ENCODE measurements at places on chromosomes 7 and 10.

DNA sequence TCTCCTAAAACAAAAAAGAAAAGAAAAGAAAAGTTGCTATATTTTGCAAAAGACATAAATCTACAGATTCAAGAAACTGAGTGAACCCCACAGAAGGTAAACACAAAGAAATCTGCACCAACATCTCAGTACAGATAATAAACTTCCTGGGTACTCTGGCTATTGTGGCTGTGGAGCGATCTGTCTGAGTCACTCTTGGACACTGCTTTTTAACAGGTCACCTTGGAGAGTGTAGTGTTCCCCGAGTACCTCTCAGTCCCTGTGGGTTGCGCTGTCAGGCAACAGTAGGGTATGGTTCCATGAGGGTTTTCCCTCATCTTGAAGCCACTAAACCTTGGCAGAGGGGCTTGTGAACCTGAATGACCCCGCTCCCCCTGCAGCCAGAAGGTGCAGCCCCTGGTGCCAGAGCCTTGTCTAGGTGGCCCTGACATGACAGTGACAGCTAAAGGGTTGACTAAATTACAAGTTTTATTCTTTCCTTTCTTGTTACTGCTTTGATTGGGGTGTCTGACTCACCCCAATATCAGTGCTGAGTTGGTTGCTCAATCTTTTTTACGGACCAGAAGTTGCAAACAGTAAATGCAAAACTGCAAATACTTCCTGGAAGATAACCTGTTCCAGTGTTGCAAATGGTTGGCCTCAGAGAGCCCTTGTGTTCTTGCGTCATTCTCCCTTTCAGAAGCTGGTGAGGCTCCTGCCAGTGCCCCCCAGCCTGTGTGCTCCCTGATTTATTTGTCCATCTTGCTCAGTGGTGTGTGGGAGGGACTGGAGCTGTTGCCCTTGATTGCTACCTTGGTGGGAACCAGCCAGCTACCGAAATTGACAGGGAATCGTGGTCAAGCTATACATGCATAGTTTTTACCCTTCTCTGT, 30.6 kb downstream of the POR start:
- DNase-seq, result peak; percentile 61

DNA sequence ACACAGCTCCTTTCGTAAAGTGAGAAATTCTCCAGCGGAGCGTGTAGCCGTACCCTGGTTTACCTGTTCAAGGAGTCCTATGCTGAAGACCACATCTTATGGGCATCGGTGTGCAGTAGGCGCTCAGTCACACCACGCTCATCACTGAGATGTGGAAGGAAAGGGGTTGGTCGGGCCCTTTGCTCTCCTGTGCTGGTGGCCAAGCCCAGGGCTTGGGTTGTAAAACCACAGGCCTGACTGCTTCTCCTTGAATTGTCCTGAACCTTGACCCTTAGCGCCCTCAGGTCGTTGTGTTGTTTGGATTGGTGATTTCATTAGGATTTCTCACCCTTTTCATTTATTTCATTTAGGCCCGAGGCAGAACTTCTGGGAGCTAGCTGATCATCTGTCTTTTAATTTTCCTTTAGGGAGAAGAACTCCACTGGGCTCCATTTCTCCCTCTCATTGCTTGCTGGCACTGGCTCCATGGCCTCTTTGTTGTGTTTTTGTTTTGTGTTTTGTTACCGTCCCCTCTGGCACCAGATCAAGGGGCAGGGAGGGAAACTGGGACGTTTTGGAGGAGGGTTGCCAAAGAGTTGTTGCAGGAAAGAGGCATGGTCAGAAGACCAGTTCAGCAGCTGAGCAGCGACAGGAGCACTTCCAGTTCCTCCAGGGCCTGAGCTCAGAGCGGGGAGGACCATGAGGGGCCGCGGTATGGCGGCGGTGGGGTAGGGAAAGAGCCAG, 511.4 kb upstream of the GALNT17 start:
- no peak for DNase-seq

GRCh38 chr7:15854841-15855524, 168.5 kb upstream of the MEOX2 start:
- DNase-seq, result no peak

DNA sequence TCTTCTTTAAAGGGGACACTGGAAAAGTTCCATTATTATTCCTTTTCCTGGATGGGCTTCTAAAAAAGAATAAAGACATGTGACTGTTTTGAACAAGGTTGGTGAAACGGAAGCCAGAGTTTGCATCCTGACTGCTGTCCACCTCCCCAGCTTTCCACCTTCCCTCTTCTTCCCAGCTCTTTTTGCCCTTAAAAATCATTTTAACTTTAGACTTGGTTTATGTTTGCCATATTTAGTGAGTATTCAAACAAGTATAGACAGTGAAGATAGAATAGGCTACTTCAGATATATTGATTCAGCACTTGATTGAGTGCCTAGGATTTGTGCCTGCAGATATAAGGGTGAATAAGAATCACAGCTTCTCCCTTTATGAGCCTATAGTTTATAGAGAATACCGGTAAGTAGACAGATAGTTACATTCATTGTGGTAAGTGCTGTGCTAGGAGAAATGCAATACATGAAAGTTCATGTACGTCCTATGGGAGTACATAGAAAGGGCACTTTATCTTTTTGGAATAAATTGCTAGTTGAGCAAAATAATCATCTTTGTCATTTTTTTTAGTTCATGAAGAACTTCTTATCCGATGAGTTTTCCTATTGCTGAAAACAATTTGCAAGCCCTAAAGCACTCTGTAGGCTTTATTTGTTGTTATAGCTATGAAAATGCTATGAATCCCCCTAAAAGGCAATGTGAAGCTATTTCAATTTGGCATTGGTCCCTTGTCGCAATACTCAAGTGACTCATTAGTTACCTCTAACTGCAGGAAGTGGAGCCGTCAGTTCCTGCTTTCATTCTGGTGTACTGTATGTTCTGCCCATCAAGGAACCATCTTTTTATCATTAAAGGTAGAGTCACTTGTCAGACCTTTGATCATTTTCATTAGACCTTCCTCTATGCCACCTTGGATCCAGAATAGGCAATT, 57.2 kb upstream of the STRIP2 start:
- DNase-seq, result no peak

GRCh38 chr7:55078465-55079372, 59.9 kb downstream of the EGFR start:
- DNase-seq, result no peak

DNA sequence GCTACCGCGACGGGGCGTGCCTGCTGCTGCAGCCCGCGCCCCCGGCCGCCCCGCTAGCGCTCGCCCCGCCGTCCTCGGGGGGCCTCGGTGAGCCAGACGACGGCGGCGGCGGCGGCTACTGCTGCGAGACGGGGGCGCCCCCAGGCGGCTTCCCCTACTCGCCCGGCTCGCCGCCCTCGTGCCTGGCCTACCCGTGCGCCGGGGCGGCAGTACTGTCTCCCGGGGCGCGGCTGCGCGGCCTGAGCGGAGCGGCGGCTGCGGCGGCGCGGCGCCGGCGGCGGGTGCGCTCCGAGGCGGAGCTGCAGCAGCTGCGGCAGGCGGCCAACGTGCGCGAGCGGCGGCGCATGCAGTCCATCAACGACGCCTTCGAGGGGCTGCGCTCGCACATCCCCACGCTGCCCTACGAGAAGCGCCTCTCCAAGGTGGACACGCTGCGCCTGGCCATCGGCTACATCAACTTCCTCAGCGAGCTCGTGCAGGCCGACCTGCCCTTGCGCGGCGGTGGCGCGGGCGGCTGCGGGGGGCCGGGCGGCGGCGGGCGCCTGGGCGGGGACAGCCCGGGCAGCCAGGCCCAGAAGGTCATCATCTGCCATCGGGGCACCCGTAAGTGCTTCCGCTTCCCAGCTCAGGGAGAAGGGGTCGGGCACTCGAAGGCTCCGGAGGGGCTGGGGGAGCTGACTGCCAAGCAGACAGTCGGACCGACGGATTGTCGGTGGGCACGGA, 761 bp downstream of the PTF1A start:
- peak; percentile 45 for DNase-seq

DNA sequence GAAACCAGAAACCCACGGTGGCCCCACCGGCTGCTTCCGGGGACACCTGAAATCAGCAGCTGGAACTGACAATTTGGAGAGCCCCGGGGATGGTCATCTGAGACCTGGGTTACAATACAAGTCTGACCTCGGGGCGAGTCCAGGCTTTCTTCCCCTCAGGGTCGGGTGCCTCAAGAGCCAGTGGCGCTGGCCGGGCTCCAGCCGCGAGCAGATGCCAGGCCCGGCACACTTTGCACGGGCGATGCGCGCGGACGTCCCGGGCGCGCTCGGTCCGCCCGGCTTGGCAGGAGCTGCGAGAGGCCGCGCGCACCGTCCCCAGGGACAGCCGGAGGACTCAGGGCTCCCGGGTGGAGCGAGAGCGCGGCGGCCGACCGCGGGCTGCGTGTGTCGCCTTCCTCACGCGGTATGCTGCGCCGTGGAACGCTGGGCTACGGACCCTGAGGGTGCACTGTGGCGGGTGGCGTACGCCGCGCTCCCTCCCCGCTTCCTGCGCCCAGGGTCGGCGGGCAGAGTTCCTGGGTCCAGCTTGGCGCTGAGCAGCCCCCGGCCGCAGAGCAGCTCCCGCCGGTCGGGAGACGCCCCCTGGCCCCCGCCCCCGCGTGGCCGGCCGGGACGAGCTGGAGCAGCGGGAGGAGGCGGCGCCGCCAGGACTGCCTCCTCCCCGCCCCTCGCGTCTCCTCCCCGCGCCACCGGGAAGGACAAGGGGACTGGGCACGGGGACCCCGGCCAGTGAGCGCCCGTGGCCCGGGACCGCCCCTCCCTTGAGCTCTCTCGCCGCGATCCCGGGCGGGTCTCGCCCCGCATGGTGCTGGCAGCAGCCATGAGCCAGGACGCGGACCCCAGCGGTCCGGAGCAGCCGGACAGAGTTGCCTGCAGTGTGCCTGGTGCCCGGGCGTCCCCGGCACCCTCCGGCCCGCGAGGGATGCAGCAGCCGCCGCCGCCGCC, at the start of gene RBM20:
TSS of gene RBM20 (plus strand) at position 684 of the 945 bp plus-strand sequence. CDS start at position 803, 119 bp downstream.
- peak; percentile 34 for DNase-seq

DNA sequence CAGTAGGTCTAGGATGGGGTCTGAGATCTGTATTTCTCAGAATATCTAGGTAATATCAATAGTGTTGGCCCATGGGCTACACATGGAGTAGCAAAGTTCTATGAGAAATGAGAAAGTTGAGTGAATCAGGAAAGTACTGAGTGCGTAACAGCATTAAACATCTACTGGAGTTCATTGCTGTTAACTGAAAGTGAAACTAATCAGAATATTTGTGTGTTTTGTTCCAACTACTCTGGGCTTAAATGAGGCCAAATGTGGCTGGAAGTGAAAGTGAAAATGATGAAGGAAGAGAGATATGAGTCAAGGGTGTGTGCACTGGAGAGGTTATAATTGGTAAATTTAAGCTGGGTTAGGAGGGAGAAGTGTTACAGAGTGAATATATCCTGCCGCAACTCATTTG, 46.5 kb downstream of the TMEM106B start:
- DNase-seq, result peak; percentile 19

DNA sequence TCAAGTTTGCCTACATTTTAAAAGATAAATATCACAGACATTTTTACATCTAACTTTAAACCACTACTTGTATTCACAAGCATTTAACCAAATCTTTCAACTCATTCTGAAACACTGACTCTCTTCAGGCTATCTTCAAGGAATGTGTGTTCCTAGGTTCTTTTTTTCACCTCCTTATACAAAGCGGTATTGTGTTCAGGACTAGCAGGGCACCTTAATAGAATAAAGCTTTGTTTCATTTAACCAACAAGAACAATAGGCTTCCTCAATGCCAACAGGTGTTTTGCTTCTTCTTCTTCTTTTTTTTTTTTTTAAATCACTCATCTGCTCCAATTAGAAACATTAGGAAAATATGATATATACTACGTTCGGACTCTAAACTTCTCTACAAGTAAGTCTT, 212.9 kb upstream of the SEMA3E start:
- no peak for DNase-seq

GRCh38 chr10:785861-786214, 96.4 kb upstream of the DIP2C start:
- DNase-seq, result no peak

- no peak for DNase-seq
Measured at GRCh38 chr7:65892161-65892560, 19.3 kb downstream of the VKORC1L1 start.

- no peak for DNase-seq
Measured at GRCh38 chr10:35440016-35440415, 103.7 kb downstream of the CCNY start.

DNA sequence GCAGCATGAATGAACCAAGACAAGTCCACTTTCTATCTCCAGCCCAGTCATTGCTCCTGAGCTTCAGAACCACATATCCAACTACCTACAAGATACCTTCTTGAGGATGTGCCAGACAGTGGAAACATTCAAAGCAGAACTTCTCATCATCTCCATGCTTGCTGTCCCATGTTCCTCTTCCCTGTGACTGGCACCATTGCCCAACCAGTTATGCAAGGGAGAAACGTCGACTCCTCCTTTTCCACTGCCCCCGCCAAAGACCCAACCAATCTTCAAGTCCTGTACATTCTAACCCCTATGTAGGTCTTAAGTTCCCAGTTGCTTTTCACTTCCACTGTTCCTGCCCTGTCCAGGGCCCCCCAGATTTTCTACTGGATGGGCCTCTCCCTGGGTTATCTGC, 225.7 kb downstream of the RPS24 start:
- no peak for DNase-seq

GRCh38 chr7:102069931-102070629, 216.6 kb upstream of the SH2B2 start:
- DNase-seq, result no peak

- peak; percentile 40 for DNase-seq
Measured at GRCh38 chr7:98613601-98614425, 3.3 kb upstream of the NPTX2 start.

- DNase-seq, result no peak
Measured at GRCh38 chr10:79372871-79373270, 25.6 kb downstream of the PPIF start.

DNA sequence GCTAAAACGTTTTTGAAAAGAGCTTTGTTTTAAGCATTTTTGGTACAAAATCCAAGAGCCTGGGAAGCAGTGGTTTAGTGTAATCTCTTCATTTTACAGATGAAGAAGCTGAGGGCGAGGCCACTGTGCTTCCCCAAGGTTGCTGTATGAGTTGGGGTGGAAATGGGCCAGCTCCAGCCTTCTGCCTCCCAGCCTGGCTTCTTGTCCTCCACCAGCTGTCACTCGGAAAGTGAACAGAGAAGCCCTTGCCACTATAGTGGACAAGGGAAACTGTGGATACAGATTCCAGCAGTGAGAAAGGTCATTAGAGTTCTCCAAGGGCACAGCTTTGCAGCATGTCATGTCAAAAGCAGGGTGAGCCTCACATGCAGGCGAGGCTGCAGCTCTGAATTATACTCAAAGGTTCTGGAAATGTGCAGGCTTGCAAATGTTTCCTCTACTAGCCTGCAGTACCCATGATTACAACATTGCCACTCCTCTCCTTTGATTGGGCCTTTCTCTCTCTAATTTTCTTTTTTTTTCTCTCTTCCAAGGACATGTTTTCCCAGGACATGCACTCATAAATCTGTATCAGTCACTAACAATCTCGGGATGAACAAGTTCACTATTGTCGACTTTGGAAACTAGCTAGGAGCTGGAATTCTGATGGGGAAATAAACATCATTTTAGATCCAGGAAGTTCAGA, 33.0 kb downstream of the BAMBI start:
- DNase-seq, result no peak

DNA sequence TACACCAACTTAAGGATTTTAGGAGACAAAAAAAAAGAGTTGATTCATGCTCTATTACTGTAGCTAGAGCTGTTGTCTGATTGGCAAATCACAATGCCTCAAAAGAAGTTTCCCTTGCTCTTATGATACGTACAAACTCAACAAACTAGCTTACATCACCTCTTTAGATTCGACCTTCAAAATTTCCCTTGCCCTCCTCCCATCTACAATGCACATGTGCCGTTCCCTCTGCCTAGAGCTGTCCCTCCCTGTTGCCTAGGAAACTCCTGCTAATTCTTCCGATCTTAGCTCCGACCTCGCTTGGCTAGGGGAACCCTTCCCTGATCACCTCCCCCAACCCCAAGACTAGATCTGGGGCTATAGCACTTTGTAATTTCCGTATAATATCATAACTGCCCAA, 55.4 kb downstream of the MAP3K8 start:
- DNase-seq, result peak; percentile 14

All from cardiac muscle cell (in vitro differentiated cells and primary cell).